ENCODE measurements at places on chromosomes 2 and 18.

GRCh38 chr18:9008709-9009635 is 93.5 kb upstream of the NDUFV2 start:
- DNase-seq, result no peak

DNA sequence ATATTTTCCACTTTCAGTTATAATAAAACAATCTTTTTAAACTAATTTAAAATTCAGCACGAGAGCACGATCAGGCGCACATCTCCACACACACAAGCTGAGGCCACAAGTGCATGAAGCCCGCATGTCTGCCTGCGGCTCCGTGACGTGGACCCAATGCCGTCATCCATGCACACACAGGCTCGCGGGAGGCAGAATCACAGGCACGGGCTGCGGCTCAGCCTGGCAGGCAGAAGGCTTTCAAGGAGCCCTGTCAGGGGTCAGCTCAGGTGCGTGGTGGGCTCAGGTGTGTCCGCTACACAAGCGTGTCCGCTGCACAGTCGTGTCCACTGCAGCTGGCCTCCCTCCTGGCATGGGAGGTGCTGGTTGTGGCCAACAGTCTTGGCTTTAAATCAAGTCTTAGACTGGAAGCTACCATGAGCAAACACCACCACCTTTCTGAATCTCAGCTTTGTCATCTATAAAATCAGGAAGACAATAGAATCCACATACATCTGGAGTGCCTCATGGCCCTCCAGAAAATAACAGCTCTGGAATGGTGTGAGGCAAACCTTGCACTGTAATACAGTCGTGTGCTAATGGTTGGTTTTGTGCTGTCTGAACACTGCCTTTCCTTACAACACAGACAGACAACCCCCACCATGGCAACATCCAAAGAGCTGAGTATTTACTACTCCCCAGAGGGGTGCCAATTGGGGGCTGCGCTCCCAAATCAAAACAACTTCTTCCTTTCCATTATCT is 210.1 kb downstream of the NDUFA10 start:
- no peak for DNase-seq

- no peak for DNase-seq
Measured at GRCh38 chr18:11587846-11588245, 21.6 kb upstream of the SLC35G4 start.

GRCh38 chr2:210546424-210547208 is 9.8 kb upstream of the CPS1 start:
- no peak for DNase-seq

- DNase-seq, result no peak
Measured at GRCh38 chr18:48547531-48547981, 8.7 kb downstream of the CTIF start.

- DNase-seq, result no peak
Measured at GRCh38 chr2:48435909-48436308, 94.0 kb upstream of the STON1 start.

DNA sequence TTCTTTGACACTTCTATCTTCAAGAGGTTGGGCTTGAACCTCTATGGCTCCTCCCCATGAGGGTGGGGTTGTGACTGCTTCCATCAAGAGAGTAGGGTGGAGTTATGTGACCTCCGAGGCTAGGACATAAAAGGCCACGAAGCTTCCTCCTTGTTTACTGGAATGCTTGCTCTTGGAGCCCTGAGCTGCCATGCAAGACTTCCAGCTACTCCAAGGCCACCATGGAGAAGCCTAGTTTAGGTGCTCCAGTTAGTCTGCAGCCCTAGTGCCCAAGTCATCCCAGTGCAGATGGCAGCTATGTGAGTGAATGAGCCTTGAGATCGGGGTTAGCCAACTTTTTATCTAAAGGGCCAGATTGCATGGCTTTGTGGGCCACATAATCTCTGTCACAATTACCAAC is 2.4 kb upstream of the MERTK start:
- no peak for DNase-seq

GRCh38 chr2:182744490-182744889 is 28.4 kb downstream of the DNAJC10 start:
- DNase-seq, result no peak

DNA sequence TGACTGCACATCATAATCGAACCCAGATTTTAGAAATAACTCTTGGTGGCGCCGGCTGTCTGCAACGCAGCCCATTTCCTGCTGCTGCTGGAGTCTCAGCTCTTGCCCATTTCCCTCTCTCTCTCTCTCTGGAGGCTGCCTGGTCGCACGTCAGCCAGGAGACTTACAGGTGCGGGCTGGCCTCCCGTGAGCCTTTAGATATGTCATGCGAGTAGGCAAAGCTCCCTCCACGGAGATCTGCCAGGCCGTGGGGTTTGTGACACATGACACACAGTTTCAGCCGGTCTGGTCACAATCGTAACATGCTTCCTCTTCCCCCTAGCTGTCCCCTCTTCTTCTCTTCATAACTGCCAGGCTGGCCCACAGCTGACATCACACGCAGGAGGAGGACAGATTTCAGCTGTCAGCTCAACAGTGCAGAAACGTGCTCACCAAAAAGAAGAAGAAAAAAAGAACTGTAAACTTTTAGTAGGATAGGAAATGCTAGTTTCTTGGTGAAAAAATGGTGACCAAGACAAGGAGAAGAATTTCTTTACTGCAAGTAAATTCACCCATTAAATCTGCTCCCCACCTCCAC is 489.3 kb downstream of the ZNF516 start:
- no peak for DNase-seq

DNA sequence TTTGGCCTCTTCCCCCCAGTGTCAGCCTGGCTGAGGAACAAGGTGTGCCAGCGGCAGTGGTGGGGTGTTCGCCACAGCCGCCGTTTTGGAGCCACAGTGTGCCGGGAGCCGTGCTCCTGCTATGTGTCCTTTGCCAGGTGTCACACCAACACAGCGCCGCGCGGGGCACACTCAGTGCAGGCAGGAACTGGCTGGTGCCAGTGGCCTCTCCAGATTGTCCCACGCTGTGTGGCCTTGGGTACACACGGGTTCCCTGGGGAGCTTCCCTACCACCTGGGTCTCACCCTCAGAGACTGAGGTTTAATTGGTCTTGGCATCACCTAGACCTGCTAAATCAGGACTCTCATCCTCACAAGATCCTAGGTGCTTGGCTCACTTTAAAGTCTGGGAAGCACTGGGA is 171.6 kb downstream of the LDLRAD4 start:
- no peak for DNase-seq

DNA sequence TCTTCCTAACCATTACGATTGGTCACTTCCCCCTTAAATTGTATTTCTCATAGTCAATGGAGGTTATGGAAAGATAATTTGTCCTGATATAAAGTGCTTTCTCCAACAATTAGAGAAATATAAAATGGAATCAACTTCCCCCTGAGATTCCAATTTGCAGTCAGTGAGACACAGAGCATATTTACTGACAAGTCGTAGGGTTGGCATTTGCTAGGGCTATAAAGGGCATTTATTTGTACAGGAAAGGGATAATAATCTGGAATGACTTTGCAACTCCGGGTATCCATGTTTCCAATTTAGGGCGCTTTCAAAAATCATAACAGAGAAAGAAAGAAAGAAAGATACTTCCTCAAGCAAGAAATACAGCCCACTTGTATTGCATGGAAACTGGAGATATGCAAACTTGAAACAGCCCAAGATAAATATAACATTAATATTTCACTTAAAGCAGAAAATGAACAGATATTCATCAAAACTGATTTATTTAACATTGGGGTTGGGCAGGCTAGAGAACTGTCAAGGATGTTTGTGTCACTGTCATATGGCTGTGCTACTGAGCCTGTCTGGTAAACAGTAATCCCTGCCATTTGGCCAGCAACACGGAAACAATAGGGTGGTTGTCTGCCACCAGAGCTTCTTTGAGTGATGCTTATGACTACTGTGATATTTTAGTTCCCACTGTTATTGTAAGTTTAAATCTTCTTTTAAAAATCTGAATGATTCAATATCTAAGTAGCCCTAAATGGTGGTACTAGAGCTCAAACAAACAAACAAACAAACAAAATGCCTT is 621.8 kb downstream of the LRP1B start:
- no peak for DNase-seq

DNA sequence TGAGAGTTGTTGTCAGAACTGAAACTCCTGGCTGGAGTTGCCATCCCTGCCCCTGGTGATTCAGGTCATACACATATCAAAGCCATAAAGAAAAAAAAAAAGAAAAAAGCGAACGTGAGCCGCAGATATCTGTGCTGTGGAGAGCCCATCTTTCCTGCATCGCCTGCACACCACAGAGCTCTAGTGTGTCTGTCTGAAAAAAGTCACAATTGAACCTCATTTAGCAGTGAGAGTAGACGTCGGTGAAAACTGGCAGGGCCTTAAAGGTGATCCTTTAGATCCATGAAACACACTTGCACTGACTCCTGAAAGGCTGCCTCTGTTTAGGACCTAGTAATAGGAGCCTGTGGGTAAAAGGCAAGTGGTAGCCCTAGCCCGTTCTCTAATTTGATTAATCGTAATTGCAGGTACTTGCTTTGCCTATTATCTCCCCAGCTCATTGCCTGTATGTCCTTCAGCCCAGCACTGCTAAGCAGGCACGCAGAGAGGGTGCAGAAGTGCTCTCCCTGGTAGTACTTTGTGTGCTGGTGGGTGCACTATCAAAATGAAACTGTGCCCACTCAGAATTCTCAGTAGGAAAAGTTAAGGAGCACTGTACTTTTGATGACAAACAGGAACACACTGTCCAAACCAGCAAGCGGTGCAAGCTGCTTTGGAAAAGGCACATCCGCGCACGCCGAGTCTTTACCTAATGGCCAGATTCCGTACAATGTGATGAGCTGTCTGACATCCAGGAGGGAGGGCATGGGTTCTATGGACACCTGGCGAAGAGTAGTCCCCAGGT is 103.5 kb upstream of the ASB18 start:
- no peak for DNase-seq

DNA sequence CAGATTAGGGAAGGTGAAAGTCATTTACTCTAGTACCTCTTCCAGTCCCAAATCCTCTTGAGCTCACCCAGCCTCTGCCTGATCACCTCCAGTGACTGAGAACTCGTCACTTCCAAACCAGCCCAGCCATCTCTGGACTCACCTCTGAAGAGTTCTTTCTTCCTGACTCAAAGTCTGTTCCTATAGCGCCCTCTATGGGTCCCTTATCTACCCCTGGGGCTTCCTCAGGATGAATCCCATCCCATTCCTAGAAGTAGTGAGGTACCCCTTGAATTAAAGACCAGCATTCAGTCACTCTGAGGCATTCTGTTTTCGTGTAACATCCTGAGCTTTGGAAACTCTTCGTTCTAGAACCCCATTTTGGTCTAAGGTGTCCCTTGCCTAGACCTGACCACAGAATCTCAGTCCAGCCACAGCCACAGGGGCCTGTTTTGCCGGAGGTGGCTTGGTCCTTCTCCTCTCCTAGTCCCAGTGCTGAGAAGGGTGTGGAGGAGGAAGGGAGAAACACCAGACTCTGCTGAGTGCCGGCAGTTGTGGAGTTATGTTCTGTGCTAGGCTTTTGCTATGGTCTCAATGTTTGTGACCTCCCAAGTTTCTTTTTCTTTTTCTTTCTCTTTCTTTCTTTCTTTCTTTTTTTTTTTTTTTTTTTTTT is 32.7 kb downstream of the SIX3 start:
- peak; percentile 70 for DNase-seq

DNA sequence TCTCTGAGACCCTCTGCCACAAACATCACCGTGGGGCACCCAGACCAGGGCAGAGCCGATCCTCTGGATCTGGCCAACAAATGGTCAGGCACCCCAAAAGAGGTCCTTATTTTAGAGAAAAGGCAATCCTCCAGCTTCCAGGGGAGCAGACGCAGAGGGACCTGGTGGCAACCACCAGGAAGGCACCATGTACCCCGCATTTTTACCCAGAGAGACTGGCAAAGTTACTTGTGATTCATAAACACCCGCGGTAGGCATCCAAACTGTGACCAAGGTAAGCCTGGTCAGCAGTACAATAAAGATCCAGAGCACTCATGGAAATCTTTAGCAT is 10.5 kb downstream of the LIMS2 start:
- DNase-seq, result no peak

- DNase-seq, result no peak
Measured at GRCh38 chr2:73823416-73823815, 5.3 kb upstream of the STAMBP start.

DNA sequence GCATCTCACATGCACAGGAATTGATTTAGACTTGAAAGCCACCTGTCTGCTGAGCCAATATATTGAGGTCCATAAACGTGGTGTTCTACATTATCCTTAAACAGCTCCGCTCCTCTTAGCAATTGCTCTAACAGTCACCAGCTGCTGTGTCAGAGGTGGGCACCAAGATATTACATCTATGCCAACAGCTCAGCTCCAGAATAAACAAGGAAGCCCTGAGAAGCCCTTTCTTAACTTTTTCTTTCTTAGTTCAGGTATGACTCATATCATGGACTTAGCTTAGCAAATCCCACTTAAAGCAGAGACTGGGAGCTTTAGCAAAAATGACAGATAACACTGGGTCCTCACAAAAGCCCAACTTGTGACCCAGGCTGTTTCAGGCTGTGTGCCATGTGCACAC is 436.6 kb downstream of the IRS1 start:
- no peak for DNase-seq

GRCh38 chr2:119233326-119234020 is 9.8 kb downstream of the STEAP3 start:
- DNase-seq, result no peak

GRCh38 chr2:164746713-164747112 is 94.9 kb downstream of the COBLL1 start:
- DNase-seq, result no peak

- no peak for DNase-seq
Measured at GRCh38 chr2:75800456-75800855, 89.7 kb upstream of the GCFC2 start.

- no peak for DNase-seq
Measured at GRCh38 chr2:241560883-241561474, 2.4 kb downstream of the BOK start.

DNA sequence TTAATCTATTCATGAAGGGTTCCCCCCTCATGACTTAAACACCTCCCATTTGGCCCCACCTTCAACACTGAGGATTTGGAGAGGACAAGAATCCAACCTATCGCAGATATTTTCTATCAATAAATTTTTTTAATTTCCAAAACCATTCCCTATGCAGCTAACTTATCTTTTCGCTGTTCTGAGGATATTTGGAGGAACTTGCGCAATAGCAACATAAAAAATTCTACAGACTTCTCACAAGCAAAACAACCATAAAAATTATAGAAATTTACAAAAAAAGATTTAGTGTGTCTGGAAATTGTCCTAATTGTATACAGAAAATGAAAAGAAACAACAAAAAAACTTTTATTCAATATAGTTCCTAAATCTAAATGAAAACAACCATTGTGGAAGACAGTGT is 1472.7 kb upstream of the ZEB2 start:
- no peak for DNase-seq

- DNase-seq, result no peak
Measured at GRCh38 chr2:23918837-23919489, 8.0 kb downstream of the ATAD2B start.

GRCh38 chr2:210388148-210388547 is 73.2 kb upstream of the MYL1 start:
- DNase-seq, result no peak

Measured in iPS-NIHi11 (cell line).